ENCODE measurements at places on chromosomes 7 and 10.

GRCh38 chr7:5477723-5478531 lies 54.3 kb upstream of the TNRC18 start:
- H3K4me3 ChIP-seq = peak overlapping the region; percentile 92
- no peaks in the 10 kb centered on the region for H3K27me3 ChIP-seq
- H3K36me3 ChIP-seq = peaks cover 3% of the 10 kb centered on the region

- no peak for DNase-seq
- H3K4me3 ChIP-seq = peak overlapping the region; percentile 72
- no peak overlapping the region for H3K27ac ChIP-seq
- peaks cover 20% of the 10 kb centered on the region for H3K4me1 ChIP-seq
- peaks cover 25% of the 10 kb centered on the region for H3K27me3 ChIP-seq
Observed at GRCh38 chr10:68561865-68562649, 1.9 kb downstream of the TET1 start.

- H3K36me3 ChIP-seq = no peaks in the 10 kb centered on the region
- DNase-seq = no peak
- peak overlapping the region; percentile 41 for H3K4me3 ChIP-seq
- H3K27me3 ChIP-seq = peaks cover 33% of the 10 kb centered on the region
Observed at GRCh38 chr10:116740971-116741370, 1.4 kb downstream of the HSPA12A start.

DNA sequence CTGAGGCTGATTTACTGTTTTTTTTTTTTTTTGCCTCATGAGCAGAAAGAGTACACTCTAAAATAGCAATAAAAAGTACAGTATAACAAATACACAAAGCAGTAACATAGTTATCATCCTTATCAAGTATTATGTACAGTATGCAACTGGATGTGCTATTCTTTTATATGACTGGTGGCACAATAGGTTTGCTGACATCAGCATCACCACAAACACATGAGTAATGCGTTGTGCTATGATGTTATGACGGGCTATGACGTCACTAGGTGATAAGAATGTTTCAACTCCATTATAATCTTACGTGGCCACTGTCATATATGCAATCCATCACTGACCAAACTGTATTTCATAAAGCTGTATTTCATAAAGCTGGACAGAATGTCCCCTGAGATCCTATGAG lies 189.2 kb upstream of the GLI3 start:
- H3K4me3 ChIP-seq = no peak overlapping the region
- H3K36me3 ChIP-seq = no peaks in the 10 kb centered on the region

DNA sequence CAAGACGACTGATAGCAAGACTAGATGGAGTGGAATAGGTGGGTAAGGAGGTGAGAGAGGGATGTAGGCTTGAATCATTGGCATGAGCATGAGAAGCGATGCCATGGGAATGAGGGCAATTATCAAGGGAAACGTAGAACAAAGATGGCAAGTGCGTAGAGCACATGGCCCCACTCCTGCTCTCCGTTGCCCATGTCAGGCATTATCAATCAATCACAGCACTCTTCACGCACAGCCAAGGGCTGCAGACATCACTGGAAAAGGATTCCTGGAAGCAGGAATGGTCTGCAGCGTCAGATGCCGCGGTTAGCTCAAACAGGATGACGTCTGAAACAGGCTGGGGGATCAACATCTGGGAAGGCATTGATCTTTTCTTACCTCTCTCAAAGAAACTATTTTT lies 25.6 kb upstream of the GALNTL5 start:
- H3K36me3 ChIP-seq = no peaks in the 10 kb centered on the region
- H3K4me3 ChIP-seq = no peak overlapping the region
- peaks cover 25% of the 10 kb centered on the region for H3K4me1 ChIP-seq
- H3K27ac ChIP-seq = no peak overlapping the region
- DNase-seq = no peak
- H3K27me3 ChIP-seq = no peaks in the 10 kb centered on the region

GRCh38 chr10:132460691-132461090 lies 63.7 kb downstream of the PWWP2B start:
- DNase-seq = no peak
- H3K4me3 ChIP-seq = no peak overlapping the region
- H3K27me3 ChIP-seq = peaks cover 7% of the 10 kb centered on the region
- peaks cover 5% of the 10 kb centered on the region for H3K4me1 ChIP-seq

GRCh38 chr10:59907918-59908807 lies 1.8 kb upstream of the CCDC6 start:
- H3K27ac ChIP-seq = peak overlapping the region; percentile 83
- H3K36me3 ChIP-seq = peaks cover 4% of the 10 kb centered on the region
- H3K27me3 ChIP-seq = no peaks in the 10 kb centered on the region
- peaks cover 37% of the 10 kb centered on the region for H3K4me1 ChIP-seq
- DNase-seq = peak; percentile 21

DNA sequence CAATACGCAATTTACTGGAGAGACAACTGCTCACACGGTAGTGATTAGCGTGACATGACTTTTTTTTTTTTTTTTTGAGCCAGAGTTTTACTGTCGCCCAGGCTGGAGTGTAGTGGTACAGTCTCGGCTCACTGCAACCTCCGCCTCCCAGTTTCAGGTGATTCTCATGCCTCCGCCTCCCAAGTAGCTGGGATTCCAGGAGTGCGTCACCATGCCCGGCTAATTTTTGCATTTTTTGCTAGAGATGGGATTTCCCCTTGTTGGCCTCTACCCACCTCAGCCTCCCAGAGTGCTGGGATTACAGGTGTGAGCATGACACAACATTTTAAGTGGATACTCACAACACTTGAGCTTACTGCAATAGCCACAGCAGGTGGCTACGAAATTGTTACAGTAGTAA lies 11.9 kb downstream of the ARL4A start:
- H3K36me3 ChIP-seq = peaks cover 3% of the 10 kb centered on the region
- no peak overlapping the region for H3K4me3 ChIP-seq
- H3K27me3 ChIP-seq = no peaks in the 10 kb centered on the region
- no peak overlapping the region for H3K27ac ChIP-seq
- H3K4me1 ChIP-seq = peaks cover 7% of the 10 kb centered on the region

DNA sequence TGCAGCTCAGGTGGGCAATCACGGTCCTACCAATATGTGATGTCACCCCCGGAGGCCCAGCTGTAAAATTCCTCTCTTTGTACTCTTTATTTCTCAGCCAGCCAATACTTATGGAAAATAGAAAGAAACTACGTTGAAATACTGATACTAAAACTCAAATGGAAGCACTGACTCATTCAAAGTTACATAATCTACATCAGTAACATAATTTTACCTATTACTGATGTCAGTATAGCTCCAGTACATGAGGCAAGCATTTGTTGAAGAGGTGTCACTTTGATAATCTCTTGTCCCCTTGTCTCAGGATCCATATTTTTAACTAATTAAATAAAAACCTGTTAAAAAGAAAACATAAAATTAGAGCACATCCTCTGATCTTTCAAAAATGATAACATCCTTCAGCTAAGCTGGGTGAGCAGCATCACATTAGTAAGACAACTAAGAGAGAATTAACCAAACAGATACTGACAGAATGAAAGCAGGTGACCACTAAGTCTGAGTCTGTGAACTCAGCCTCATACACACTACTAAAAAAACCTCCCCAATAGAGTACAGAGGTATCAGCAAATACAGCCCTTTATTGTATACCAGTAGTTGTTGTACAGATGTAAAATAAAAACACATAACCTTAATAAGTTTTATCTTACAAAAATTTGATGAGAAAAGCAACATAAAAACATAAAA lies 17.6 kb downstream of the SLC25A40 start:
- peaks cover 5% of the 10 kb centered on the region for H3K4me1 ChIP-seq
- no peak for DNase-seq
- no peak overlapping the region for H3K27ac ChIP-seq

DNA sequence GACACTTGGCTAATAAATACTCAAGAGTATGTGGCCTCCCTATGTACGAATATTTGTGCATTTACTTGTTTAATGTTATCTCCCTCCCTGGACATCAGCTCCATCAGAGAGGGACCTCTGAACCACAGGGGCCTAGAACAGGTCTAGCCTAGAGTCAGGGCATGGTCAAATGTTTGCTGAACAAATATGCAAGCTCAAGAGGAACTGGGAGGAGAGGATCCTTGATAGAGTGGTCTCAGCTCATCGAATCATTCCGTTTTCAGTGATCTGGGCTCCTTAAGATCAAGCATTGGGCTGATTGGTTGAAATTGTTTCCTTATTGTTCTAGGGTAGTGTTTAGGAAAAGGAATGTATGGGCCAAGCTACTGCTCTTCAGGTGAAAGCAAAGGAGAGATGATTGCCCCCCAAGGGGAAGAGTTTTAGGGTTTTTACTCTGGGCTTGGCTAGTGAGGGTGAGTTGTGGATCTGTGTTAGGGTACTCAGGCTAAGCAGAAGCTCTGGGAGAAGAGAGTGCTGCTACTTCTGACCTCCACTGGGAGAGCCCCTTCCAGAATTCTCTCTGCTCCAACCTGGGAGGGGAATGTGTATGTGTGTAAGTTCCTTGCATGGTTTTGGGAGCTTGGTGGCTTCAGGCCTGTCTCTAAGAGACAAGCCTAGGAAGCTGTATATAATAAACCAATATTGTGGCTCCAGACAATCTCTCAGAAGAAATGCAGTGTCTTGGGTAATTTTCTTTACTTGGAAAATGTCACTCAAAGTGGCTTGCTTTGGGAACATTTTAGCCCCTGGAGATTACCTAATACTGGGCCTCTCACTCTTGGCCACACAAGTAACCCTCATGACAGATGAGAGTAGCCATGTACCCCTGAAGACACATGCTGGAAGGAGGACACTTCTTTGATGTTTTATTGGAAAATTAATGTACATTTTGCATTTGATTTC lies 110.0 kb downstream of the EMX2 start:
- H3K4me1 ChIP-seq = peaks cover 3% of the 10 kb centered on the region
- DNase-seq = no peak
- H3K27ac ChIP-seq = no peak overlapping the region

GRCh38 chr10:110525349-110526260 lies 27.9 kb downstream of the DUSP5 start:
- peaks cover 3% of the 10 kb centered on the region for H3K27me3 ChIP-seq
- H3K4me1 ChIP-seq = peaks cover 13% of the 10 kb centered on the region
- H3K4me3 ChIP-seq = no peak overlapping the region
- H3K27ac ChIP-seq = no peak overlapping the region
- H3K36me3 ChIP-seq = no peaks in the 10 kb centered on the region

- no peak overlapping the region for H3K27ac ChIP-seq
- H3K4me3 ChIP-seq = no peak overlapping the region
- H3K36me3 ChIP-seq = no peaks in the 10 kb centered on the region
- H3K4me1 ChIP-seq = peaks cover 5% of the 10 kb centered on the region
Observed at GRCh38 chr7:29569648-29570047, 6.0 kb downstream of the PRR15 start.

DNA sequence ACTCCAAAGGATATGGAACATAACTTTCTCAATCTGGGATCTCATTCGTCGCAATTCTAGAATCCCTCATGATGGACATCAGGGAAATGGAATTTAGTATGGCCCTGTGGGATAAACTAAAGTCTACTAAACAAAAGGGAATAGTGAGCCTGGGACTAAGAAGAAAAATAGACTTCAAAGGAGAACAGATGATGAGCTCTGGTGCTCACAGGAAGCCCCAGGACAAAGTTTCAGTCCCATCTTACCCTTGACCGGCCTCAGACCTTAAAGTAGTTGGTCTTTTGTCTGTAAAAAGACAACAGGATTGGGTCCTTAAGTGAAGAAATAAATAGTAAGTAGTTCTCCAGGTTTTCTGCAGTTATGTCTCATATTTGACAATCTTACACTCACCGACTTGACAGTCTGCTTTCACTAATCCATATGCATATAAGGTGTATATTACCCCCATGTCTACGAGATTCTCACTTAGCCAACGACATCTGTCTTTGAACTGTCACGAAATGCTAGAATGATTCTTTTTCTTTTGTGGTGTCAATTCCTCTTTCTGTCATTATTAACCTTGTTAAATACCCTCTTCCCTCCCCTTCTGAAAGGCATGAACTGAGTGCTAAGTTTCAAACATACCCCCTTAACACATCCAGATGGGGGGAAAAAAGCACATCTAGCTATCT lies 10.9 kb upstream of the IKZF1 start:
- H3K4me3 ChIP-seq = no peak overlapping the region
- no peaks in the 10 kb centered on the region for H3K27me3 ChIP-seq
- peak overlapping the region; percentile 39 for H3K27ac ChIP-seq

GRCh38 chr7:129468087-129468486 lies 33.9 kb downstream of the STRIP2 start:
- no peaks in the 10 kb centered on the region for H3K27me3 ChIP-seq
- H3K4me3 ChIP-seq = no peak overlapping the region
- no peak overlapping the region for H3K27ac ChIP-seq
- no peaks in the 10 kb centered on the region for H3K4me1 ChIP-seq

DNA sequence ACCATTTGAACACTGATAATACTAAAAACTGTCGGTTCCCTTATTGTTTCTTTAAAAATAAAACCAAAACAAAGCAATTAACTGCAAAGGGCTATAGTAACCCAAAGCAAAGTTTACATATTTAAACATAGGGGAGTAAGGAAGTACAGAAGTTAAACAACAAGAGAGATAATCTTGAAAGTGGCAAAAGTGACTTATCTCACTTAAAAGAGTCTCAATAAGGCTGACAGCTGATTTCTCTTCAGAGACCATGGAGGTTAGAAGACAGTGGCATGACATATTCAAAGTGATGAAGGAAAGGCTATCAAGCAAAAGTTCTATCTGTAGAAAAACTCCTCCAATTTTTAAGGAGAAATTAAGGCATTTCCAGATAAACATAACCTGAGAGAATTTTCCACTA lies 233.5 kb upstream of the HDAC9 start:
- H3K27me3 ChIP-seq = no peaks in the 10 kb centered on the region
- no peaks in the 10 kb centered on the region for H3K4me1 ChIP-seq
- H3K27ac ChIP-seq = no peak overlapping the region
- peaks cover 4% of the 10 kb centered on the region for H3K36me3 ChIP-seq

DNA sequence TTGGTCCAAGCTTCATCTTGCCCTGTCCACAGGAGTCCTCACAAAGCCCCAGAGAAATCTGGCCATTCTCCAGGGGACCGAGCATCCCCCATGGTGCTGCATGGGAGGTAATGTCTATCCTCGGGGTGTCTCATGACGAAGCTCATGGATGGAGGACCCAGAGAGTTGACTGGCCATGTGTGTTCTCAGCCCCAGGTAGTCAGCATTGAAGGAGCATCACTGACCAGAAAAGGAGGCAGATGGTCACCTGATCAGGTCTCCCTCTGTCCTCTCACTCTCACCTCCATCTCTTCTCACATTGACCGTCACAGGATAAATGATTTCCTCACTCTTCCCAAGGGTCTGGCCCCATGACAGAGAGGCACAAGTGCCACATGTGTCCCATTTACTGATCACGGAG lies 33.4 kb upstream of the GDF10 start:
- no peak overlapping the region for H3K4me3 ChIP-seq
- H3K4me1 ChIP-seq = peaks cover 7% of the 10 kb centered on the region
- DNase-seq = no peak
- no peaks in the 10 kb centered on the region for H3K27me3 ChIP-seq

DNA sequence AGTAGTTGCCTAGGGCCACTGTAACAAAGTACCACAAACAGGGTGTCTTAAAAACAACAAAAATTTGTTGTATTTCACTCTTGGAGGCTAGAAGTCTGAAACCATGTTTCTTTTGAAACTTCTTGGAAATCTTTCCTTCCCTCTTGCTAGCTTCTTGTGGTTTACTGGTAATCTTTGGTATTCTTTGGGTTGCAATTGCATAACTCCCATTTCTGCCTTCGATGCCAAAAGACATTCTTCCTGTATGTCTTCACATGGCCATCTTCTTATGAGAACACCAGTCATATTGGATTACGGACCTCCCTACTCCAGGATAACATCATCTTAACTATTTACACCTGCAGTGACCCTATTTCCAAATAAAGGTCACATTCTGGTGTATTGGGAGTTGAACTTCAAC lies 357.4 kb downstream of the PPP1R3A start:
- no peak overlapping the region for H3K27ac ChIP-seq
- H3K4me3 ChIP-seq = no peak overlapping the region
- DNase-seq = no peak
- no peaks in the 10 kb centered on the region for H3K36me3 ChIP-seq
- H3K4me1 ChIP-seq = no peaks in the 10 kb centered on the region
- H3K27me3 ChIP-seq = no peaks in the 10 kb centered on the region

- H3K4me1 ChIP-seq = no peaks in the 10 kb centered on the region
- no peak overlapping the region for H3K4me3 ChIP-seq
- no peak for DNase-seq
- no peaks in the 10 kb centered on the region for H3K36me3 ChIP-seq
Observed at GRCh38 chr10:13219685-13220670, 14.2 kb downstream of the UCMA start.
